ENCODE measurements at places on chromosomes 12 and 14.

DNA sequence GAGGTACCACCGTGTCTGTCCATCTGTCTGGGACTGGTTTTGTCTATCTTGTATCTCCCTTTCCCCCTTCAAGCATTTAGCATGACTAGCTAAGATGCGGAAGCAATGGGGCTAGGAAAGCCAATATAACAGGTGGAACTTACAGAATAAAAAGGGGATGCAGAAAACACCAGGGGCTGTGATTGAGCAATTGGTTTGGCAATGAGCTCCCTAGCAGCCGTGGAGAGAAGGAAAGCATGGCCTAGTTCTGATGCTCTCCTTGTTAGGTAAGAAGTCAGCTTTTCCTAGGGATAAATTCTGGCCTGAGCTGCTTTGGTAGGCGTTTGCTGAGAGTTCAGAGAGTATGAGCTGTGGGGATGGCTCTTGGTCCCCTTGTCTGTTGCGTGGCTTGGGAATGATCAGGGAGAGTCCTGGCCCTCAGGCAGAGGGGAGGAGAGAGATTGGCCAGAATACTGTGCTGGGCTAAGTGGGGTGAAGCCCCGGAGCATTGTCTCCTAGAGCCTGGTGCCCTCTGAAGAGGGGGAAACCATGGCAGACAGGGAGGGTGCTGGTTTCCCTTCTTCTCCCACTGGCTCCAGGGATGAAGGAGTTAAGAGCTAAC, 7.1 kb downstream of the SETD1B start:
- DNase-seq = peak; percentile 13

DNA sequence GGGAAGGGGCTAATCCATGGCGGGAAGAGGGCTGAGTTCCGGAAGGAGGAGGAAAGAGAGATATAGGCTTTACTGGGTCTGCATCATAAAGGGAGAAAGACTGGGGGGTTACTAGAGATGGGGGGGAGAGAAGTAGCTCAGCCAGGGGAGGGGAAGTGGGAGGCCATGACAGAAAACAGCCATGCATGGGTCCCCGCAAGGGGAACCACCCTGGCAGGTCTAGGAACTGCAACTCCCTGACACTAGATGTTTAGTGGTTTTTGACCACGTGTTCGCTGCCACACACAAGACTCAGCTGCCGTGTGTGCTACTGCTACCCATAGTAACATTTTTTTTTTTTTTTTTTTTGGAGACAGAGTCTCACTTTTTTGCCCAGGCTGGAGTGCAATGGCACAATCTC, 145.0 kb downstream of the RIMBP2 start:
- DNase-seq = no peak

GRCh38 chr14:71668186-71668912, 263.9 kb upstream of the RGS6 start:
- no peak for DNase-seq

DNA sequence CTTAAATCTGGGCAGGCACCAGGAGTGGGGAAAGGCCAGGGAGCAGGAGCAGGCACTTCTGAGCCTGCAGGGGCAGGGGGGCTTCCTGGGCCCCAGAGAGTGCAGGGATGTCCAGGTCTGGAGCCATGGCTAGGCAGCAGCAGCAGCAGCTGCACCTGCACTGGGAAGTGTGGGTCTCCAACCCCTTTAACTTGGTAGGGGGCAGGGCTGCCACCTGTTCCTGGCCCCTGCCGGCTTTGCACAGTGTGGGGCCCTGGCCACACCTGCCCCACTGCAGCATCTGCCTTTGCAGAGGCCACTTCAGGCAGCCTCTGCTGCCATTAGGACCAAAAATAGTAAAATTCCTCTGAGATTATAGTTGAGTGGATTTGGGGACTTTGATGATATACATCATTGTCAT, 138.5 kb downstream of the SLC16A7 start:
- DNase-seq = no peak

DNA sequence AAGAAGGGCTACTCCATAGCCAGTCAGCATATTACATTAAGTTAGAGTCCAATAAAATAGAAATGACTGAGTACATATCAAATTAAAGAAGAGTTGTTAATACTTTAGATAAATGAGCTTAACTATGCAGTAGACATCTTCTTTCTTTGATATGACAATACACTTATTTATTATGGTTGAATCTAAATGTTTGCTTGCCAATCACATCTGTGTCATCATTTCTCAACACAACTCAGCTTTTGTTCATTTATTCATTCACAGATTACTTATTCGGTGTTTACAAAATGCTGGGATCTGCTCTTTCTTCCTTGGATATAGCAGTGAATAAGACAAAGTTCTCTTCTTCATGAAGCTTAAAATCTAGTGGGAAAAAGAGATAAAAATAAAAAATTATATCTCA, 614.6 kb upstream of the ATP2B1 start:
- no peak for DNase-seq

- DNase-seq = no peak
Observed at GRCh38 chr12:14893506-14894250, 8.0 kb upstream of the MGP start.

- DNase-seq = no peak
Observed at GRCh38 chr14:81385886-81386285, 14.2 kb downstream of the STON2 start.

GRCh38 chr12:50018968-50019367, 6.3 kb downstream of the RACGAP1 start:
- DNase-seq = no peak

- DNase-seq = peak; percentile 90
Observed at GRCh38 chr14:67963960-67964812, 144.6 kb downstream of the RAD51B start.

DNA sequence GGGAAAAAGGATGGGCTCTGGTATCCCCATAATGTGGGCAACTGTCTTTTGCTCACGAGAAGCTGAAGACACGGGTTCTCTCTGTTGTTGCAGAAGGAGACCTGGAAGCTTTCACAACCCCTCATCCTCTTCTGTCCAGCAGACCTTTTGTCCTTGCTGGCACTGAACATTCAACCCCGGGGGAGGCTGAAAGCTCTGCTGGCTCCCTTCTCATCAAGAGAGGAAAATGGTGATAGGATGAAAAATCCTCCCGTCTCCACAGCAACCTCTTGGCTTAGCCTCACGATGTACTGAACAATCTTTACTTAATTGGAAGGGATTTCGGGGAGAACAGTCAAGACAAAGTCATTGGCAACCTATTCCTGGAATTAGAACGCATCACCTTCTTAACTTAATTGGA, 39.0 kb downstream of the ELK3 start:
- DNase-seq = no peak

GRCh38 chr14:54709444-54709843, 142.5 kb downstream of the SAMD4A start:
- DNase-seq = no peak

- DNase-seq = peak; percentile 79
Observed at GRCh38 chr12:124388679-124389137, 93.8 kb downstream of the RFLNA start.

DNA sequence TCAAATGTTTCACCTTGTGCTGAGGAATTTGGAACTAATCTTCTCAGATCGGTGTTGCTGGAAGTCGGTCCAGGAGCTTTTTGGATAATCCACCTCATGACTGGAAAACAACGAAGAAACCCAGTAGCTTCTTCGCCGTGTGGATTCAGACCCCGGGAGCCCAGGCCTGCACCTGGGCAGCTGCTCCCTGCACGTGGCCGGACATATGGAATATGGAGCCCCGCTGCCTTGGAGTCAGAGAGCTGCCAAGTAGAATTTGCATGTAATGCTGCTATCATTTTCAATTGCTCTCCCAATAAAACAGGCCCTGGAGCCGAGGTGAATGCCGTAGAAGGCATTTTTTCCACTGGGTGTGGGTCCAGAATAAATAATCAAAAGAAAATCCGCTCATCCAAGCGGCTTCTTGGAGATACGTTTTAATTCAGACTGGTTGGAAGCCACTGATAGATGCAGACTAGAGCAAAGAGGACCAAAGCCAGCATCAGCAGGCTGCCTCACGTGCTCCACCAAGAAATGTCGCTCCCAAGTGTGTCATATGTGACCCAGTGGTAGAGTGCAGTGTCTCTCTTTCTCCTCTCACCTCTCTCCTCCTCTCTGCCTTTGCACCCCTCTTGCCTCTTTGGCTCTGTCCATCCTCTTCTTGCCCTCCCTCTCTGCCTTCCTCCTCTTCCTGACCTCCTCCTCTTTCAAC, 115.3 kb downstream of the ZNF664 start:
- no peak for DNase-seq

DNA sequence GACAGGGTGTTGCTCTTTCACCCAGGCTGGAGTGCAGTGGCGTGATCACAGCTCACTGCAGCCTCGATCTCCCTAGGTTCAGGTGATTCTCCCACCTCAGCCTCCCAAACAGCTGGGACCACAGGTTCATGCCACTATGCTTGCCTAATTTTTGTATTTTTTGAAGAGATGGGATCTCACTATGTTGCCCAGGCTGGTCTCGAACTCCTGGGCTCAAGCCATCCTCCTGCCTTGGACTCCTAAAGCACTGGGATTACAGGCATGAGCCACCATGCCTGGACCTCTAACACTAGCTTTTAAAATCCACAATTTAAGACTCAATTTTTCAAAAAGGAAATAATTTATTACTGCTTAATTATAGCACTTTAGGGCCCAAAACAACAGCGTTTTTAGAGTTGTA, 107.9 kb downstream of the TRAFD1 start:
- DNase-seq = no peak

DNA sequence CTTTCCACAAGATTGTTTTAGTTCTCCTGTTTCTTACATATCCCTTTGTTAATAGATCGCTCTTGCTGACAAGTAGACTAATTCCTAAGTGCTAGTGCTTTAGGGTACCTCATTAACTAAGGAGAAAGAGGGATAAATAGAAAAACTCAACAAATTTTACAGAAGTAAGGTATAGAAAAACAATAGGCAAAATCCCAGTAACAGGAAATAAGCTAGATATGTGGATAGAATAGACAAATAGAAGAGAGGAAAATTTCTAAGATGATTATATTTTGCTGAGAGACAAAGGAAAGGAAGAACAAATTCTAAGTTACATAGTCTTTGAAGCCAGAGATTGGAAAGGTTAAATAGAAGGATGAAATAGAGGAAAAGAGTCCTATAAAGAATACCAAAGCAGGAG, 1.0 kb downstream of the CD69 start:
- DNase-seq = no peak

DNA sequence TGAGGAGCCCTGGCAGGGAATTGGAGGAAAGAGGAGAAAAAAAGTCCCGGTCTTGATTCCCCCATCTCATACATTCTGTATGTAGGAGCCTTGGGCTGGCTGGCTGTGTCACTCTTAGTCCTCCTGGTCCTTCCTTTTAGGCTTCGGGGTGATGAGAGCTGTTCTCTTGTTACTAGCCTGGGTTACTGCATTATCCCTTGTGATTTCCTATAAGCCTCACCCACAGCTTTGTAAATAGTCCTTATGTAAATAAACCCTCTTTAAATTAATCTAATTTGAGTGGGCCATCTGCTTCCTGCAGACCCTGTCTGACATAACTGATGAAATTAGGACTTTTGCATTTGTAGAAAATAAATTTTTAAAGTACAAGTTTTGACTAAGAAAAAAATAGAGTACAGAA, 19.2 kb downstream of the DNM1L start:
- DNase-seq = no peak

DNA sequence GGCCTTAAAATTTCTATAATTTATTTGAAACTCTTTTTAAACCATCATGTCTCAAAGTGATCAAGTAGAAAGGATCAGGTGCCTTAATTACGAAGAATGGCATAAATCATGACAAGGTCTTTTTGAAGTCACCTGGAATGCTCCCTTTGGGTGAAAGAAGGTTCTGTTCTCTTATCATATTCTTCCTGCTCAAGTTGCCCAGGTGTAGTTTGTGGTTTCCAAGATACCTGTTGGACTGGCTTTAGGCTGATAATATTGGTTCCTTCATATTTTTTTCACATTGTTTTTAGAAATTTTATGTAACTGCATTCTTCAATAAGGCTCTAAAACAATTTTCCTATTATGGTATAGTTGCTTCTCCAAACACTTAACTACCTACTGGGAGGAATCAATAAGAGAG, 29.2 kb downstream of the RASSF3 start:
- no peak for DNase-seq

- peak; percentile 94 for DNase-seq
Observed at GRCh38 chr12:47397664-47398281, 308.1 kb downstream of the RPAP3 start.

DNA sequence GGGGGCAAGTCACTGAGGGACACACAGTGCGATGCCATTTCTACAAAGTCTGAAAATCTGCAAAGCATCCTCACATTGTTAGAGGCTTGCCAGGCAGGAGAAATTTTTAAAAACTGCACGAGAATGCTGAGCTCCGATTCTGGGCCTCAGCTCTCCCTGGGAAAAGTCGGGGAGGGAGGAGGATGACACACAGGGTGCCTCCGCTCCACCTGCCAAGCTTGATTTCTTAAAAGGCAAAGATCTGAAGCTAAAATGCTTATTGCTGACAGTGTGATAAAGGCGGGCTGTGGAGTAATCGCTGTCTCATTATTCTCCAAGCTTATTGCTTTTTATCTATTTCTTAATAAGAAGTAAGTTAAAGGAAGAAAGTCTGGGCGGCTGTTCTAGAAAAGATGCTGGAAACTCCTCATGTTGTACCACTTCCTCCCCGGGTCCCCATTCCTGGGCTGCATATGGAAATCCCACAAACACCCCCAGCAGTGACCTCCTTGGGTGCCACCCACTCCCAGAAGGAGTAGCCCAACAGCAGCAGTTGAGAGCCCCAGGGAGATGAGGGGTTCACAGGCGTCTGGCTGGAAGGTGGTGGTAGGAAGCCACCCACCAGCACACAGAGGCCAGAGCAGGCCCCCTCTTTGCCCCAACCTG, 55.0 kb downstream of the CCDC85C start:
- DNase-seq = no peak

DNA sequence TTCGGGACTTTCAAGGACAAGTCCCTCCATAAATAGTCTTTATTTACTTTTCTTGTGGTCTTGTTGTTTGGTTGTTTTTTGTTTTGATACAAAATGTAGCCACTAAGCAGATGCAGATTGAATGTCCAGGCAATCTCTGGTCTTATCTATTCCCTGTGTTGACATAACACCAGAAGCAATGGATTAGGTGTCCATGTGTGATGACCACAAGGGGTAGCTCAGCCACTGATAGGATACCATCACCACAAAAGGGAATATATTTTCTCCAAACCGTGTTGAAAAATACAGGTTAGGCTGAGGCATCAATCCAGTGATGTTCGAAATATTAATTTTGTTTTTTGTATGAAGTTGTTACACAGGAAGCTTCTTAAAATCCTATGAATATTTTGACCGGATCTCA, 196.3 kb downstream of the EPS8 start:
- DNase-seq = no peak

DNA sequence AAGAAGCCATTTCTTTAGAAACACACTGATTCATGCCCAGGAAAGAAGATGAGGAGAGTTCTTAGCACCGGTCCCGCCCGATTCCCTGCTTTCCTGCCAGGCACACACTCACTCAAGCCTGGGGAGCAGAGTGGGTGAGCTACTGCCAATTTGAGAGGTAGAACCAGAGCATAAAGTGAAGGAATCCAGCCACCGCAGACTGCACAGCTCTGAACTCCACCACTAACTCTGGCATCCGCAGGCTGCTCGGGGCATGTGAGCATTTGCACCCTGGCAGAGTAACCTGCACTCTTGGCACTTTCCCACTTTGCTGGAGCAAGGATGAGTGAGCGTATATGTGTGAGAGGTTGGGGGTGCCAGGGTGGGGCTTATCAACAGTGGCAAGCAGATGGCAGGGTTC, 4.0 kb upstream of the SYNDIG1L start:
- DNase-seq = no peak

All from PC-3 (cell line).